ENCODE measurements at places on chromosomes 13 and 19.

- no peak for DNase-seq
Observed at GRCh38 chr13:35485424-35485823, 8.9 kb upstream of the MAB21L1 start.

- no peak for DNase-seq
Observed at GRCh38 chr19:32201211-32201610, 144.2 kb upstream of the ZNF507 start.

DNA sequence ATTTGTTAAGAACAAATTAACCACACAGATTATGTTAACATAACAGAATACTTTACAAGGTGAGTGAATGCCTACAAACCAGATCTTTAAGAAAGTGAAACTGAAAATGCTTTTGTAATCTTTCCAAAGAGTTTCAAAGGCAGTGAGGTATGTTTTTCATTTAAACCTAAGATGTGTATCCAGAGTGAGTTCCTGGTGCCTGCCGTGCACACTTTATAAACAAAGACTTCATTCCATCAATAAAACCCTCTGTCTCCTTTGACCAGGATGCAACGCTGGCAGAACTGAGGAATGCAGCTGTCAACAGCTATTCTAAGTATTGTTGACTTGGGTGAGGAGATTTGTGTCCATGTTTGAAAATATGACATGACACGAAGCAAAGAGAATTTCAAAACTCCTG, 344.6 kb downstream of the DNAJC15 start:
- DNase-seq: no peak

- DNase-seq: peak; percentile 48
Observed at GRCh38 chr19:38617764-38618589, at the start of gene MAP4K1. Gene MAP4K1, minus strand, starts transcription at chr19:38617953. Its CDS starts 58 bp downstream, at chr19:38617895.

DNA sequence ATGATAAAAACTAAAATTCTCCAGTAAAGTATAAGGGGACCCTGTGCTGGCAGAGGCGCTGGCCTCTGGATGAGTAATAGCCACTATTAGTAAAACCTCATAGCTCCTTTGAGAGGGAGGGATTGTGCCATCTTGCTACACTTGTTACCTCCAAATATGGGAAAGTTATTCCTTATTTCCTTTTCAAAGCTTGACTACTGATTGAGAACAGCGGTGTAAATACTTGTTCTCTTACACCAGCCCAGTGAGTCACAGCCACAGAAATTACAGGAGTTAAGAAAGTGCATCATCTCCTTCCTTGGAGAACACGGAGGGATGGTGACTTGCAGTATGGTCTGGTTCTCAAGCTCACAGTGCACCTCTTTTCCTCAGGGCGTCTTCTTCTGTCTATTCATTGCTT, 379.0 kb downstream of the EFNB2 start:
- DNase-seq: no peak

DNA sequence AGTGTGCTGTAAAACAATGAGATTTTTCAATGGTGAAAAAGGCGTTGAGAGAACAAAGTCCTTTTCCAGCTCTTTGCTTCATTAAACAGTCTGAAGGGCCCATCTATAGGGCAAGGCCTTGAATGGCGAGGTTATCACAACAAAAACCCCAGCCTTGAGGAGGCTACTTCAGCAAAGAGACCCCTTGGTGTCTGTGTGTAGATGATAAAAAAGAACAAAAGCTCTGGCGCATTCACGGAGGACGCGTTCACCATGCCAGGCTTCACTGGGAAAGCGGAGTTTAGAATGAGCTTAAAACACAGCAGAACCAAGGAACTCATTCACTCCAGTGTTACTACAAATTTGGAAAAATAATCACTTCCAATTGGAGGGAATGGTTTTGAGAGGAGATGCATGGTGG, 530.0 kb upstream of the ARGLU1 start:
- DNase-seq: no peak

GRCh38 chr13:50544211-50544610, 299.3 kb downstream of the DLEU7 start:
- no peak for DNase-seq

DNA sequence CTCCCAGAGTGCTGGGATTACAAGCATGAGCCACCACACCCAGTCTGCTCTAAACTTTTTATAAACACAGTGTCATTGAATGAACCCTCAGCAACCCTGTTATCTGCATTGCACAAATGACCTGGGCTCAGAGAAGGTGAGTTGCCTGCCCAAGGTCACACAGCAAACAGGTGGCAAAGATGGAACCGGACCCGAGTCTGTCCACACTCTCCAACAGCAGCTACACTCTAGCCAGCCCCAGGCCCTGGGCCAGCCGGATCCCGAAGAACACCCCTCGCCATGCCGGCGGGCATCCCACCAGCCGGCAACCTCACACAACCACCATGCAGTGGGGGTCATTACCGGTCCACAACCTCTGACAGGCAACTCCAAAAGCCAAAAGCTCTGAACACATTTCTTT, 14.5 kb downstream of the ERCC2 start:
- no peak for DNase-seq

Data from activated gamma-delta T cell treated with anti-CD3 and anti-CD28 coated beads, Interleukin-2, amount 50 U/mL, for 16 hours (primary cell).